PC-3 (cell line): ENCODE measurements at places on chromosomes 5 and 9. TPM values are rescaled to one million over a fixed set of nuclear protein-coding genes. Genes with fewer than 3 reads are reported as not detected.

GRCh38 chr5:16585041-16585667 lies 31.6 kb downstream of the RETREG1 start:
- peak; percentile 51 for DNase-seq

DNA sequence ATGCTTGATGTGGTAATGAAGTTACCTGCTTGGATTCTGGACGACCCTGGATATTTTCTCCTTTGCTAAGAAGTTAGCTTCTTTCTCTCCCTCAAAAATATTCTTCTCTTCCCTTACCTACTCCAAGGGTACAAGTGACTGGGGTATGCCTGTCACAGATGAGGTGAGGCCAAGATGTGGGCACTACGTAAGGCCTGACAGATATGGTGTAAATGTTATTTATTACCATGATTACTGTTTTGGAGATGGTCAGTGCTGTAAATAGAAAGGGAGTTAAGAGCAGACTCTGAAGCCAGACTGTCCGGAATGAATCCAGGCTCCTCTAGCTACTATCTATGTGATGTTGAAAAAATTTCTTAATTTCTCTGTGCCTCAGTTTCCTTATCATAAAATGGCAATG lies 1.1 kb upstream of the KIAA1958 start:
- DNase-seq: no peak

- no peak for DNase-seq
These were observed 9.4 kb downstream of the DOCK8 start for GRCh38 chr9:224026-224425.

DNA sequence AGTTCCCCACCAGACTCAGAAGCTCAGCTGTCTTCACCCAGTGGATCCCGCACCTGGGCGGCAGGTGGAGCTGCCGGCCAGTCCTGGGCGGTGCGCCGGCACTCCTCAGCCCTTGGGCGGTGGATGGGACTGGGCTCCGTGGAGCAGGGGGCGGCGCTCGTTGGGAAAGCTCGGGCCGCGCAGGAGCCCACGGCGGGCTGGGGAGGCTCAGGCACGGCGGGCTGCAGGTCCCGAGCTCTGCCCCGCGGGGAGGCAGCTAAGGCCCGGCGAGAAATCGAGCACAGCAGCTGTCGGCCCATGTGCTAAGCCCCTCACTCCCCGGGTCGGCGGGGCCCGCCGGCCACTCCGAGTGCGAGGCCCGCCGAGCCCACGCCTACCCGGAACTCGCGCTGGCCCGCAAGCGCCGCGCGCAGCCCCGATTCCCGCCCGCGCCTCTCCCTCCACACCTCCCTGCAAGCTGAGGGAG lies 560.0 kb downstream of the BRINP1 start:
- no peak for DNase-seq

DNA sequence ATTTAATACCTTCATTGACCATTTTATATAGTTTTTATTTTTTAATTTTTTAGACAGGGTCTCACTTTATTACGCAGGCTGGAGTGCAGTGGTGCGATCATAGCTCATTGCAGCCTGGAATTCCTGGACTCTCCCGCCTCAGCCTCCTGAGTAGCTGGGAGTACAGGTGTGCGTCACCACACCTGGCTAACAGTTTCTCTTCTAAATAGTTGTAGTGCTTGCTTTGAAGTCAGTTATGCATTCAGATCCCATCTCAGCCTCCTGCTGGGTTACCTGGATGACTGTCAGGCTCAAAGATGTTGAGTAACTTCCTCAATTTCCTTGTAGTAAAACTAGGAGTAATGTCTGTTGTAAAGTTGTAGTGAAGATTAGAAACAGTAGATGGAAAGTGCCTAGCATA lies 21.4 kb downstream of the SNX18 start:
- DNase-seq: no peak

DNA sequence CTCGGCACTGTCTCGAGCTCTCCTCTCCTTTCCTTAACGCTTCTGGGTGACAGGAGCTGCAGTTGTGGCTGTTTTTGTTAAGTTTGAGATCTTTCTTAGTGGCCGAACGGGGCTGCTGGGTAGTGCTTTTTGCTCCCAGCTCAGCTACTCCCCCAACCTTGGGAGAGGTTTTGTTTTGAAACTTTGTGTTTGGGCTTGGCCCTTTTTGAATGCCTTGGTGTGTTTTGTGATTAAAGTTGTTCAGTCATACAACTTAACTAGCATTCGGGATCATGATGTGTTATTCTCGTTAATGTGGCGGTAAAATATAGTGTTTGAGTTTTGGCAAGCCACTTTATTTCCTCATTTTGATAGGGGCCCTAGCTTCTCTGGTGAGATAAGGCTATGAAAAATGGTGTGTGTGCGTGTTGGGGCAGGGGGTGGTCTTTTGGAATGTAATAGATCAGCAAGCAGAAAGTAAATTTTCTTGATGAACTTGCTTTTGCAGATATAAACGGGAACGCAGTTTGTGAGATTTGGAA lies 1.1 kb downstream of the KDM3B start:
- DNase-seq: no peak

- peak; percentile 1 for DNase-seq
These were observed 355.7 kb downstream of the IZUMO3 start for GRCh38 chr9:24189986-24190385.

DNA sequence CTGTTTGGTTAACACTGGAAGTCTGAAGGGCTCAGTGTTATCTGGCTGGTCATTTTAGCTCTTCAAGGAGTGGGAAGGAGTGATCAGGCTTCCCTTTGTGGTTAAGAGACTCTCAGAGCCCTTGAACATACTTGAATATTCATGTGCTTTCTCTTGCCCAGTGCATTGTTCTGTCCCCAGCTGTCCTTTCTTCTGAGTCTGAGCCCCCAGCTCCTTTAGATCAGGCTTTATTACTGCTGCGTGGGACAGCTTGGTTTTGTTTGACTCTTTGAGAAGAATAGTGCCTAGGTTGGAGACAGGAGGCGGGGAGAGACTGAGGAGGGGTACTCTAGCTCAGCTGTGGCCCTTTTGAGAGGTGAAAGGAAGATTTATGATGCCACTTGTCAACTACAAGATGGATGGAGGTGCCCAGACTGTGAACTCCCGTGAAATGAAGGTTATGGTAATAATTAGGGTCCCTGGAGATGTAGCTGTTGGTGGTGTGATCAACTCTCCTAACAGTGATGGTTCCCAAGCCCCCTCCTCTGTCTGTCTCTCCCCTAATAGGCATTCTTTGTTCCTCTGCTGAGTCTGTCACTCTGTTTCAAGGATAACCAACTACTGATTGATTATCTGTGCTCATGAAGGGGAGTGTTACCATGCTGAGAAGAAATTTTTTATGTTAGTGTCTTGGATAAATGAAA lies 83.1 kb upstream of the GLRA1 start:
- DNase-seq: no peak

GRCh38 chr9:82031538-82032280 lies 43.1 kb downstream of the SPATA31D1 start:
- peak; percentile 45 for DNase-seq

- no peak for DNase-seq
These were observed 59.6 kb upstream of the FAM120A start for GRCh38 chr9:93391898-93392297.

DNA sequence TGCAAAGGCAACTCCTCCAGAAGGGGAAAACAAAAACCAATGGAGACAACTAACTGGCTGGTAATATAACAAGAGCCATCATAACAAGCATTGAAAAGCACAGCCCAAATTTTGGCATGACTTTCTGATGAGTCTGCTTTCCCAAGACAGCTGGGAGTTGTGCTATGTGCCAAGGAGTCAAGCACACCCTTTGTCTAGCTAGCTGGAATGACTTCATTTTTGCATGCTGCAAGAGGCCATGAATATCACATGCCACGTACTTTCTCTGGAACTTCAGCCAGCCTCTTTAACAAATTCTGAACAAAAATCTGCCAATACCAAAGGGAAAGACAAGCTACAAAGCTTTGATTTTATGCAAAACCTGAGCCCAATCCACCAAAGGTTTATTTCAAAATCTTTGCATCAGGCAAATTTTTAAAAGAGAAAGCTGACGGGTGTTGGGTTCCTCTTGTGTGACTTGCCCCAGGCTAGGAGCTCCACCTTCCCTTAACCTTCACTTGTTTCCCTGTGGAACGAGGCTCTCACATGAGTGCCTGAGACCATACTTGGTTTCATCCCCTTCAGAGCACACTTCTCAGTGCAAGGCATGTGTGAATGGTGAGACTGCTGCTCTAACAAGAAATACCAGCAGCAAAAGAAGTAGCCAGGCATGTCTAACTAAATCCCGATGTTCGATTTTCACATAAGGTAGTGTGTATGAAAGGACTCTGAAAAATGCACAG lies 47.3 kb downstream of the S1PR3 start:
- peak; percentile 12 for DNase-seq

GRCh38 chr5:154628685-154629084 lies 126.5 kb upstream of the LARP1 start:
- DNase-seq: no peak

DNA sequence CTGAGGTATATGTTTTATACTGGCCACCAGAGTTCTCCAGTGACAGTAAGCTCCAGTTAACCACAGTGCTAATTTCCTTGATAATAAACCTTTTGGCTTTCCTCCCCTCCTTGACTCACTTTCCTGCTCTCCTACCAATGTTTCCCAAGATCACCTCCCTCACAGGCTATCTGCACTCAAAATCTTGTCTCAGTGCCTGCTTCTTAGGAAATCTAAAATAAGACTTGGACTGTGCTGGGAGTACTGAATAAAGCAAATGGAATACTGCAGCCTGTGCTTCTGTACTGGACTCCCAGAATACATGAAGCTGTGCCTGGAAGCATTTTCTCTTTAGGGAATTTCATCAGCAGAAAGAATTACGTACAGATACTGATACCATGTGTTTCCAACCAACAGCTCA lies 1.7 kb upstream of the DCP2 start:
- DNase-seq: no peak

GRCh38 chr5:169939731-169940130 lies 40.6 kb downstream of the INSYN2B start:
- DNase-seq: no peak

DNA sequence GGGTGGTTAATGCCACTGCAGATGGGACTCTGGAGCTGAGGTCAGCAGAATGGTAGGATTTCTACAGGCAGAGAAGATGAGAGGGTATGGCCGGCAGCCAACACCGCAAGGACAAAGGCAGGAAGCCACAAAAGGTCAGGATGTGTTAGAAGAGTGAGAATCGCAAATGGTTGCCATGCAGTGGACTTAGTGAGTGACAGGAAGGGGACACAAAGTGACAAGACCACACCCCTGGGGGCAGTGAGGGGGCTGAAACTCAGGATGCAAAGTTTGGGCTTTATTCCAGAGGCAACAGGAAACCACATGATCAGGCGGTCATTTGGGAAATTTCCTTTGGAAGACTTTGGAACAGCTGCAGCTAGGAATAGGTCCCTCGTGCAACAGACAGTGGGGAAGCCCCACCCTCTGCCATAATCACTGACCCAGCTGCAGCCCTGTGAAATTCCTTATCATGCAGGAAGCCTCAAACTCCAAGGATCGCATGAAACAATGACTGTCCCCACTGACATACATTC lies 14.2 kb upstream of the CCDC180 start:
- DNase-seq: peak; percentile 49

DNA sequence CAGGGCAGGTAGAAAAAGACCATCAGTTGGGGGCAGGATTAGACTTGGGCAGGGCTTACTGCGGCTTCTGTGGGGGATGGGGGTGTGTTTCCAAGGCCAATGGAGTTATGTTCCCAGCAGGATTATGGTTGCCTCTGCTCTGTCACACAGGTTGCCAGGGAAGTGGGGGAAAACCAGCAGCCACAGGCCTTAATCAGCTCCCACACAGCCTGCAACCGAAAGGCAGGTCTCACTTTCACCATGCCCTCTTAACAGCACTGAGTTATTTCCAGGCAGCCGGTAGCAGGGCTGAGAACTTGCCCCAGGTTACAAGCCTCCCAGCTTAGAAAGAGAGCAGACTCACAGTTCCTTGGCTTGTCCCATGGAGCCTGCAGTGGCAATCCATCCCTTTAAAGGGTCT lies 205.5 kb downstream of the FGF10 start:
- DNase-seq: no peak

- no peak for DNase-seq
These were observed 784.2 kb upstream of the RIOK2 start for GRCh38 chr5:97967292-97967691.

GRCh38 chr5:178149199-178149932 lies 4.3 kb downstream of the NHP2 start:
- DNase-seq: no peak

DNA sequence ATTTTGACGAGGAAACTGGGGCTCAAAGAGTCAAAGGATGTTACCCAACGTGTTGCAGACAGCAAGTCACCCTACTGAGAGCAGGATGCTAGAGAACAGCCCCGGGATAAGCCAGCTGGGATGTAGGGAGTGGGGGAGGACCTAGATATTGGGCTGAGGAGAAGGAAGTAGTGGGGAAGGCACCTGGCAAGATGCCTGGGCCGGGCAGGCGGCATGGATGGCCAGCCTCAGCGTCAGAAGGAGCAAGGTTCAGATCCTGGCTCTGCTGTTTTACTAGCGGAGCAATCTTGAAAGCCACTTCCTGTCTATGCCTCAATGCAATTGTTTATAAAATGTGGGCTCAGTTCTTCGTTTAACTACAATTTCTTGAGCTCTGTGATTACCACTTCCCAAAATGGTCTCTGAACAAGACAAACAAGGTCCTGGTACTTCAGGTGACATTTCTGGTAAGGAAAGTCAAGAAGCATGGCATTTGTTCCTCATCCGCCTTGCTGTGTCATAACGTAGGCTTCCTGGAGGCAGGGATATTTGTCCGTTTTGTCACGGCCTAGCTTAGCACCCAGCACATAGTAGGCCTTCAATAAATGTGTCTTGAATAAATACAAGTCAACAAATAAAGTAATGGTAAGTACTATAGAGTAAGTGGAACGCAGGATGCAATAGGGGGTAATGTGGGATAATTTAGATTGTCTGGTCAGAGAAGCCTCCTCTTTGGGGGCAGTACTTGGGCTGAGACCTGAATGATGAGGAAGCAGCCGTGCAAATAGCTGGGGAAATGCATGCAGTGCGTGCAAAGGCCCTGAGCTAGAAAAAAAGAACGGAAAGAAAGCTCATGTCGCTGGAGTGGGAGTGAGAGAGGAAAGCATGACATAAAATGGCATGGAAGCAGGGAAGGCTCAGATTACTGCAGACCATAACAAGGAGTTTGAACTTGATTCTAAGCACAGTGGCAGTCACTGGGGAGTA lies 70.5 kb downstream of the SMIM23 start:
- no peak for DNase-seq

Gene OSMR
- total RNA-seq: 13.7 and 20.3 TPM in 2 replicates

Gene WDR38
- not detected in 2 replicates for total RNA-seq

Gene UNC13B
- total RNA-seq: 9.8 and 10.4 TPM in 2 replicates

Gene GOLGA2
- total RNA-seq: 60.5 and 86.1 TPM in 2 replicates

Gene GPR151
- total RNA-seq: not detected in 2 replicates

Gene RPL7A
- 998 and 1,156 TPM in 2 replicates for total RNA-seq

Gene ALDH7A1
- 45.8 and 45.9 TPM in 2 replicates for total RNA-seq

Gene MYMK
- total RNA-seq: not detected in 2 replicates

Gene BSPRY
- total RNA-seq: 22.6 and 23.7 TPM in 2 replicates

Gene PCDHB5
- total RNA-seq: 0.12 and 0.69 TPM in 2 replicates

Gene DOCK2
- total RNA-seq: 0.26 and 0.58 TPM in 2 replicates
